ENCODE measurements at places on chromosomes 6 and 20. TPM values are rescaled to one million over a fixed set of nuclear protein-coding genes. Genes with fewer than 3 reads are reported as not detected.

The SYS1 gene
- 24.2 TPM for total RNA-seq

GRCh38 chr6:44276667-44277640 lies 6.7 kb downstream of the TMEM151B start:
- DNase-seq = no peak

- no peak for DNase-seq
Measured at GRCh38 chr6:50608421-50608820, 104.9 kb upstream of the TFAP2D start.

The MEP1A gene
- not detected for total RNA-seq

DNA sequence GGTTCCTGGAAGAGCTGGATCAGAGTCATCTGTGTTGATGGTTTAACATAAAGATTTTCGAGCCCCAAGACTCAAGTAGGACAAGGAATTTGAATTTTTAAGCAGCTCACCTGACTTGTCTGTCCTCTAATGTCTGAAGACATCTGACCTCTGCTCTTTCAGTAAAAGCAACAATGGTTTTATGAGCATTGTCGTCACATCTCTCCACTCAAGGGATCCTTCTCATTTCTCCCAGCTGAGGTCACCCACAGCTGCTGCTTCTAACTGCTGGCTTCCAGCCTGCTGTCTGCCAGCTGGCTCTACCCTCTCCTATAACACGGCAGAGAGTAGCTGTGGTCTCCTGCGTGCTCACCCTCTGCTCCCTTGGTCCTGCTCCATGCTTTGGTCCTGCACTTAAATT lies 24.7 kb upstream of the HDAC2 start:
- peak; percentile 94 for DNase-seq

- DNase-seq = no peak
Measured at GRCh38 chr20:35909176-35909575, 45.1 kb downstream of the SCAND1 start.

- no peak for DNase-seq
Measured at GRCh38 chr20:1002682-1003561, 811 bp upstream of the RSPO4 start.
